Hair follicular keratinocyte (primary cell): ENCODE measurements at places on chromosomes 13 and 19. TPM values are rescaled to one million over a fixed set of nuclear protein-coding genes. Genes with fewer than 3 reads are reported as not detected.

AXL gene
- 66.6 and 94.9 TPM in 2 replicates for total RNA-seq

ICAM1 gene
- 7.3 and 17.3 TPM in 2 replicates for total RNA-seq

KIR3DL1 gene
- total RNA-seq, result not detected in 2 replicates

CNFN gene
- total RNA-seq, result 1.7 and 4.1 TPM in 2 replicates
